ENCODE measurements at places on chromosomes 6 and 20. TPM values are rescaled to one million over a fixed set of nuclear protein-coding genes. Genes with fewer than 3 reads are reported as not detected.

Gene LTB
- 0.53 TPM for total RNA-seq

Gene PTK7
- total RNA-seq, result 5.8 TPM

Gene FAM8A1
- total RNA-seq, result 4.2 TPM

Gene HLA-DOA
- total RNA-seq, result not detected

Gene PRND
- not detected for total RNA-seq

Gene SOX4
- total RNA-seq, result 9.8 TPM
